CD4-positive, alpha-beta memory T cell (primary cell): ENCODE measurements at places on chromosomes 2 and 18.

- no peaks in the 10 kb centered on the region for H3K36me3 ChIP-seq
- DNase-seq: no peak
- no peaks in the 10 kb centered on the region for H3K4me1 ChIP-seq
- H3K27ac ChIP-seq: no peak overlapping the region
Measured at GRCh38 chr2:2636813-2637212, 305.7 kb upstream of the MYT1L start.

DNA sequence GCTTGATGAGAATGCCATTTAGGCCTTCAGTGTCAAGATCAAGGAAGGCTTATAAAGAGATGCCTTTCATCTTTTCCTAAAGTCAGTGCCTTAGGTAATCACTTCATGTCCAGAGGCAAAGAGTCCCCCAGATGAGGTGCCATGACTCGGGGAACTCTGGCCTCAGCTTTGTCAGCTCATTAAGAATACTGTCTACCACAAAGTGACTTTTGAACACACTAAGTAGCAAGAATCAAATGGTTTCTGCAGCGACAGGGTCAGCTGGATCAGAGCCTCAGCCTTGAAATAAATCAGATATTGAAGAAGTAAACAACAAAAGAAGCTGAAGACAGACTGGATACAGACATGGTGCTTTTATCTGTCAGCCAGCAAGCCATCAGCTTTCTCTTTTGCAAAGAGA lies 120.1 kb upstream of the SLC39A10 start:
- no peak for DNase-seq
- no peaks in the 10 kb centered on the region for H3K36me3 ChIP-seq
- peaks cover 81% of the 10 kb centered on the region for H3K4me1 ChIP-seq

DNA sequence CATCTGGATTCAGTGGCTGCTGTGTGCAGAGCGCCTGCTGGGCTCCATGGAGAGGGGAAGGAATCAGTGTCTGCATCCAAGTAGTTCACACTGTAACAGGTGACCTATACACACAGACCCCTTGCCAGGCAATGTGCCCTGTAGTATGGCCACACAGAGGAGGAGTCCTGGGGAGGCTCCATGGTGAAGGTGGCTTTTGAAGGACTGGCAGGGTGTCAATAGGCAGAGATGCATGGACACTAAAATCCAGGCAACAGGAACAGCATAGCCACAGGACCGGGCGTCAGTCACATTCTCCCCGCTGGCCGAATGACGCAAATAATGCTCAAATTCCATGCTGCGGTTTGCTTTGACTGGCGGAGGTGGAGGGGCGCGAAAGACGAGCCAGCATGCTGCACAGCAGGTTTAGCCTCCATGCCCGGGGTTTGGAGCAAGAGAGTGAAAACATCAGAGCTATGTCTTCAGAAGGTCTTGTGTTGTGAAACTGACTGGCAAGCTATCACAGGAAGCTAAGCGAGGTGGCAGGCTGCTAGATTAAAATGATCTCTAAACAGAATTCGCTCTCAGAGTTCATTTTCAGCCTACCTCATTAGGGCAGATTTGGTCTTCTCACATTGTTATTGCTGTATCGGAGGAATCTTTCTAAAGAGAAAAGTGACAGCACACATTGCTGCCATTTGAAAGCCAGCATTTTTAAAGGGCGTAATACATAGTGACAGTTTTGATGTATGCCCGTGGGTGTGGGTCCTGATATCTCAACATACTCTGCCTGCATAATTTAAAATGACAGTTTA lies 1.2 kb upstream of the CHMP1B start:
- peaks cover 31% of the 10 kb centered on the region for H3K4me1 ChIP-seq
- H3K36me3 ChIP-seq: no peaks in the 10 kb centered on the region
- peak overlapping the region; percentile 98 for H3K27ac ChIP-seq
- peak; percentile 86 for DNase-seq

- no peak overlapping the region for H3K27ac ChIP-seq
- no peak for DNase-seq
- no peaks in the 10 kb centered on the region for H3K36me3 ChIP-seq
Measured at GRCh38 chr2:233487748-233488345, 78.7 kb downstream of the USP40 start.

DNA sequence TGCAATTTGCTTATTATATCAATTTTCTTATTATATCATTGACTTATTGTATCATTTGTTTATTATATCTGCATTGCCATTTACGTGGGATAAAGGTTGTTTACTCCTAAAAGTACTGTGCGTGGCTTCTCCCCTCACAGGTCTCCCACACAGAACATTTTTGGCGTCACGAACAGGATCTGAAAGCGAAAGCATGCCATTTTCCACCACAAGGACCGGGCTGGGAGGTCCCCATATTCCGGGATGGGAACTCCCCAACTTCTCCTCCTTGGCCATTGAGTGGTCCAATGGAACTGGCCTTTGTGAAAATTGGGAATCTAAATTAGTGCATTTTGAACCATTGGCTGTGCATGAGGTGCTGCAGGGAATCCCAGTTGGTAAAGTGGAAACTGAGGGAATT lies 4.8 kb upstream of the DSG2 start:
- H3K27ac ChIP-seq: no peak overlapping the region
- H3K27me3 ChIP-seq: no peaks in the 10 kb centered on the region
- no peaks in the 10 kb centered on the region for H3K36me3 ChIP-seq
- DNase-seq: no peak
- no peak overlapping the region for H3K4me3 ChIP-seq

- H3K4me3 ChIP-seq: no peak overlapping the region
- DNase-seq: no peak
- no peak overlapping the region for H3K27ac ChIP-seq
Measured at GRCh38 chr2:133581010-133581760, 12.9 kb upstream of the NCKAP5 start.

GRCh38 chr2:225086915-225087314 lies 44.6 kb upstream of the DOCK10 start:
- no peaks in the 10 kb centered on the region for H3K27me3 ChIP-seq
- DNase-seq: no peak
- H3K27ac ChIP-seq: no peak overlapping the region
- no peaks in the 10 kb centered on the region for H3K36me3 ChIP-seq

DNA sequence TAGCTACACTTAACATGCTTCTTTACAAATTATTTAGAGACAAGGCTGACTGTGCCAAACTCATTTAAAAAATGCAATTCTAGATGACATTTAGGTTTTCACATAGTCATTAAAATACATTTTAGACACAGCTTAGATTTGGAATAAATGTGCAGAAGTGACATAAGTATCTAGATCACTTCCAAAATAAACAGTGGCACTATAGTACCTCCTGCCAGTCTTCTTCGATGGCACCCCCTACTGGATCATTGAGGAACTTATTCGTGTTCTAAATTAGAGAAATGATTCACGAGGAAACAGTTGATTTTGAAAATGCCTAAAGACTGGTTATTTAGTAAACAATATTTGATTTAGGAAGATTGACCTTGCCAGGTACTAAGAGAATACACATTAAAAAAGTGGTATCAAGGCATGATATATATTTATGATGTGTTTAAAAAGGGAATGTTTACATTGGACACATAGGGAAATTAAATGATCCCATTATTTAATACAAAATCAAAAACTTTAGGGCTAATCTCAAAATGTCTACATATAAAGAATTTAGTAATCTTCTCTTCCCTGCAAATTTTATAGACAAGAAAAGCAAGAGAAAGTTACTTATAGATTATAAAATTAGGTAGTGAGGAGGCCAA lies 323.9 kb downstream of the XIRP2 start:
- H3K4me3 ChIP-seq: no peak overlapping the region
- H3K27me3 ChIP-seq: no peaks in the 10 kb centered on the region
- no peak for DNase-seq
- no peaks in the 10 kb centered on the region for H3K36me3 ChIP-seq
- no peaks in the 10 kb centered on the region for H3K4me1 ChIP-seq
